WTC11 (cell line): ENCODE measurements at places on chromosomes 5 and 9. TPM values are rescaled to one million over a fixed set of nuclear protein-coding genes. Genes with fewer than 3 reads are reported as not detected.

GRCh38 chr5:173920866-173921555 lies 32.9 kb downstream of the CPEB4 start:
- H3K27ac ChIP-seq: no peak overlapping the region; the same call in 1 of the 2 replicates
- no peaks in the 10 kb centered on the region for H3K27me3 ChIP-seq
- H3K4me1 ChIP-seq: peaks cover 25% of the 10 kb centered on the region
- H3K4me3 ChIP-seq: no peak overlapping the region

GRCh38 chr9:103243553-103243952 lies 248.4 kb downstream of the CYLC2 start:
- no peak overlapping the region for H3K27ac ChIP-seq
- H3K36me3 ChIP-seq: peaks cover 5% of the 10 kb centered on the region
- H3K4me1 ChIP-seq: peaks cover 26% of the 10 kb centered on the region
- H3K27me3 ChIP-seq: no peaks in the 10 kb centered on the region
- DNase-seq: no peak

DNA sequence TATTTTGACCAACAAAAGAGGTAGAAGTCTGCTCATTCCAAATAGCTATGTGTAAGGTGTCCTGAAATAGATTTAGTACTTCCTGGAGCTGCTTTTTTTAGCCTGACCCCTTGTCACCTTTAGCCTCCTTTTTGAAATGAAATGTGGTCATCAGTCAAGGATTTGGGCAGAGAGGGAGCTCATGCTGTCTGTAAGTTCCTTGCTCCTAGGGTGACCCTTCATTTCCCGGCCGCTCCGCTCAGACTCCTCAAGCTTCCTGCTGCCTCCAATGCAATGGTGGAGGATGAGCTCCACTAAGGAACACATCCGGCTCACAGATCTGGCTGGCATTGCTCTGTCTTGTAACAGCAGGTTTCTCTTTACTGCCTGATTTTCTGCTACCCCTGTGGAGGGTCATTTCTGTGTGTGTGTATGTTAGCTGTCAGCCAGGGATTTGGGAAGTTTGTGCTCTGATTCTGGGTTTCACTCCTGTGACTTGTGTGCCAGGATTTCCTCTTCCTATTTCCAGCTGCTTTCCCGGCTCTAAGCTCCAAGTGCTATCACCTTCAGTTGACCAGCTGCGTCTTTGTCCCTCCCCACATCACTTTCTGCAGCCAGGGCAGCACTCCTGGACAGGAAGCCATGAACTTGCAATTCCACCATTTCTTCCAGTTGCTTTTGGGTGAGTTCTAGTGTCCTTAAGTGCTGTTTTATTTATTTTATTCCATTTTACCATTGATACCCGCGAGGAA lies 265.9 kb downstream of the ICE1 start:
- H3K27me3 ChIP-seq: peaks cover 9% of the 10 kb centered on the region
- H3K36me3 ChIP-seq: peaks cover 15% of the 10 kb centered on the region
- H3K4me3 ChIP-seq: no peak overlapping the region
- DNase-seq: no peak
- no peak overlapping the region for H3K27ac ChIP-seq

DNA sequence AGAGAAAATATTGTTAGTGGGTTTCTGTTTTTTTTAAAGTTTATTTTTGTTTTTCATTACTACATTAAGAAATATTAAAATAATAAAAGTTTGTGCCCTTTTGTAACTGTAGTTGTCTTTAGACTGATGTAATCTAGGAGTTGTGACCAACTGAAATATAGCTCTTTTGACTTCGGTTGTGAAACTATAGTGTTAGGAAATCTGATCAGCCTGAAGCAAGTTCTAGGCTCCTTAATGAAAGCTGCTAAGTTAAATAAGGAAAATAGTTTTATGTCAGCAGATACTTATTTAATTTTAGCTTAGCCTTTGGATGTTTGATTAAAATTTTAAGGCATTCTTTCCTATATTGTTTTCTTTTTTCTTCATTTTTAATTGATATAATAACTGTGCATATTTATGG lies 14.2 kb downstream of the AP3S1 start:
- H3K27ac ChIP-seq: no peak overlapping the region
- H3K36me3 ChIP-seq: peaks cover 14% of the 10 kb centered on the region
- no peaks in the 10 kb centered on the region; the same call in 1 of the 2 replicates for H3K27me3 ChIP-seq
- no peak for DNase-seq

GRCh38 chr9:122095010-122095767 lies 2.1 kb upstream of the TTLL11 start:
- peaks cover 50% of the 10 kb centered on the region for H3K27me3 ChIP-seq
- H3K4me1 ChIP-seq: peaks cover 17% of the 10 kb centered on the region
- H3K4me3 ChIP-seq: peak overlapping the region; percentile 46
- H3K27ac ChIP-seq: no peak overlapping the region
- peak; percentile 63 for DNase-seq
- H3K36me3 ChIP-seq: no peaks in the 10 kb centered on the region

GRCh38 chr9:136050266-136050700 lies 44.8 kb downstream of the NACC2 start:
- no peak overlapping the region for H3K27ac ChIP-seq
- H3K36me3 ChIP-seq: no peaks in the 10 kb centered on the region
- H3K27me3 ChIP-seq: no peaks in the 10 kb centered on the region
- peaks cover 23% of the 10 kb centered on the region for H3K4me1 ChIP-seq

The MED7 gene
- total RNA-seq: 11.1 to 11.4 TPM (median 11.2 TPM) in 3 replicates

The FIBCD1 gene
- 6.6 to 9.1 TPM (median 8.8 TPM) in 3 replicates for total RNA-seq

The ARL10 gene
- total RNA-seq: 6.8 to 11.4 TPM (median 10.9 TPM) in 3 replicates

The IFNA21 gene
- not detected in 3 replicates for total RNA-seq
